ENCODE measurements at places on chromosomes 1 and 21.

DNA sequence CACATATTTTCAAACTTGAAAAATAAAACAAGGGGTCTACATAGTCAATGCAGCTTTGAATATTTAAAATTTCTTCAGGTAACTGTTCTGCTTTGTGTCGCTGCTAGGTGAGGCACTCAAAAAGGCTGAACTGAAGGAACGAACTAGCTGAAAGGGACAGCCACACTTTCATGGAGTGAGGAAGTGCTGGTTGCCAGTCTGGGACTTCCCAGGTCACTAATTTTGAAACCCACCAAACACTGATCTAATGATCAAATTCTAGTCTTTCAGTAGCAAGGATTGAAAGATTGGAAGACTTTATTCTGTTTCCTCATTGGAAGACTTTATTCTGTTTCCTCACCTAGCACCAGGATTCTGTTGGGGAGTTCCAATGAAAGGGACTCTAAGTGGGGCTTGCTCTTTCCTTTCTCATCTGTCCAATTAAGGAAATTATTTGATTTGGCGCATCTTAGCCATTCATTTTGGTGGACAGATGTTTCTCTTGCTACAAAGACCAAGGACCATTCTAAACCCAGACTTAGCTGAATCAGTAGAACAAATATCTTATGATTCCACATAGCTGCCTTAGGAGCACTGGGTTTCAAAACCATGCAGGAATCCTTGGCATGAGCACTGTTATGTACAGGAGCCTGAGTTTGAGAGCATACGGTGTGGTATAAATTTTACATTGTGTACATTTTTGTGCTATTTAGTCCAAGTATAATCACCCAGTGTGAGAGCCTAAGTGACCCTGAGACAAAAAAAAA is 10.9 kb upstream of the ARID1A start:
- no peak for DNase-seq

DNA sequence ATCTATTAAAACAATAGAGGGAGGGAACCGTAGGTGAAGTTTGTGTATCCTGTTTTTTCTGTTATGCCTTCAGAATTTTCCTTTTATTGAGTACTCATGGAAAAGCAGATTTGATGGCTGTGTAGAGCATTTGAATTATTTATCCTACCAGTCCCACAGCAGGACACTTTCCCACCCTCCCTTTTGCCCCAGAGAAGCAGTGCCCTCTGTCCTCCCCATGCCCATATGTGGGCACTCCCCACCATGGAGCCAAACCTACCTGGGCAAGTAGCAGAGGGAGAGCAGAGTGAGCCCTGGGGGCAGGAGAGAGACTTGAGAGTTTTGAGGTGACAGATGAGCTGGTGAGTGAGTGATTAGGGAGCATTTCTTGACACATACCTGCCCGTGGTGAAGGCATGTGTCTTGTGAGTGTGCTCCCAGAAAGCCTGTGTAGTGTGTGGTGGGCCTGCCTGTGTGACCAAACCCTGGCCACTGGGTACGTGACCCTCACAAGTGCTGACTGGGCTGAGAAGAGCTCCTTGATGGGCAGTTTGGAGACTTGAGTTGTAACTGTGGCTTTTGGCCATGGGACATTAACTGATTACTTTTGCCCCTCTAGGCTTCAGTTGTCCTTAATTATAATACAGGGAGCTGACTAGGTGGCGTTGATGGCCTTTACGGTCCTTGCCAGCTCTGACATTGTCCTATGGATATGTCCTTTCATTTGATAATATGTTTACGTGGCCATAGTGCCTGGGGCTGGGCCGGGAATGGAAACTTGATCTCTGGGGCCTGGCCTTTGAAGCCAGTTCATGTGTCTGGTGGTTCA is 3.6 kb downstream of the PSEN2 start:
- no peak for DNase-seq

DNA sequence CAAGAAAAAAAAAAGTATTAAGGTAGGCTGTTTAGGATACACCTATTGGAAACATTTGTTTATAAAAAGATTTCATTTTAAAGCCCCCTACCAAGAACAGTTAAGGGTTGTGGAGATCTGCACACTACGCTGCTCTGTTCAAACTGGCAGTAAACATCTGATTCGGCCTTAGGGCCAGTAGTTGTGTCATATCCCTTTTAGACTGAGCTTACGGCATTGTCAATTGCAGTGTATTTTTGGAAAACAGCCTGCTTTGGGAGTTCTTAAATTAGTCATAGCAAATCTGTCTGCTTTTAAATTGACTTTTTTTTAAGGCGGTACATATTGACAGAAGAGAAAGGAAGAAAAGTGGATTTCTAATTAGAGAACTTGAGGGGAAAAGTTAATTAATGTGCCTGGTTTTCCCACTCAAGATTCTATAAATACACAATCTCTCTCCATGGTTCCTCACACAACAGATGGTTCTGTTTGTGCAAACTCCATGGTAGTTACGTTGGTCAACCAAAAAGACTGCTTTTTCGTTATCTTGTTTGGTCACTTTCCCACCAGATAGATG is 1.7 kb upstream of the ELK4 start:
- DNase-seq: no peak

DNA sequence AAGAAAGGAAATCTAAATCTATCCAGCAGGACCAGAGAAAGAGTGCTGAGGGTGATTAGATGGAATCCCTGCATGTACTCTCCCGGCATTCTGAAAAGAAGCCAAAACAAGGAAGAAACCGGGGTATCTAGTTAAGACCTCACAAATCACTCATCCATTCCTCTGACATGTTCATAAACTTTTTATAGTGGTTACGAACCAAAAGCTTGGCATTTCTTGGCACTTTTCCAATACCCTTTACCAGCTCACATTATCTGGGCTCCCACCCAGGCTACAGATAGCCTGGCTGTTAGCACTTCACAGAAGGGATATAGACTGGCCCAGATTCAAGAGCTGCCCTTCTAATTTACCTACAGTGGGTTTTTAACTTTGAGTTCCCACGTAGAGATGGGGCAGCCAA is 1.8 kb upstream of the C1orf74 start:
- no peak for DNase-seq

- no peak for DNase-seq
Observed at GRCh38 chr1:244778344-244778743, 57.1 kb upstream of the COX20 start.

GRCh38 chr1:201481761-201482493 is 12.9 kb upstream of the PHLDA3 start:
- peak; percentile 84 for DNase-seq

Data from stimulated activated CD4-positive, alpha-beta T cell treated with anti-CD3 and anti-CD28 coated beads, Interleukin-2, amount 100 ng/mL, for 24 hours (primary cell).